ENCODE measurements at places on chromosomes 7 and 10.

DNA sequence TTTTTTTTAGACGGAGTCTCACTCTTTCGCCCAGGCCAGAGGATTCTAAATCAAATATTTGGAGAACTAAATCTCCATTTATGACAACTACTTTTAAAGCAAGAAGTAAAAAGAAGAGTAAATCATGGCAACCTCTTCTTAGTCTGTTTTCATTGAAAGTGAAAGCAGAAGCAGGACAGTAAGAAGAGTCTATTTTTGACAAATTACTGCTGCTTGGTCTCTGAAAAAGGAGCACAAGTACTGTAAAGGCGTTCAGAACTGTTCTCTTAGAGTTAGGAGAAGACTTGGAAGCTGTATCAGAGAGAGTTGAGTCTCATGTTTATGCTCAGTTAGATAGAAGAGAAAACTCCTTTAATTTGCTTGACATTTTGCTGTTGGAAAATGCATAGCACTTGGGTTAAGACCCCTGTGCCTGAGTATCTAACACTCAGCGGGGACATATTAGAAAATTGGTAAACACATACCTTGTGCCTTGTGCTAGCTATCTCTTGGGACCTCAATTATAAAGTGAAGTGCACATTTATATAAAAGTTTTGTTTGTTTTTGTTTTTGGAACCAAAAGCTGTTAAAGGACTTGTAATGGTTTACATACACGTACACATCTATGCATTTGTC lies 433.0 kb downstream of the ANKRD7 start:
- DNase-seq: no peak

- DNase-seq: no peak
These were observed 137.1 kb upstream of the UNC5B start for GRCh38 chr10:71075086-71075758.

DNA sequence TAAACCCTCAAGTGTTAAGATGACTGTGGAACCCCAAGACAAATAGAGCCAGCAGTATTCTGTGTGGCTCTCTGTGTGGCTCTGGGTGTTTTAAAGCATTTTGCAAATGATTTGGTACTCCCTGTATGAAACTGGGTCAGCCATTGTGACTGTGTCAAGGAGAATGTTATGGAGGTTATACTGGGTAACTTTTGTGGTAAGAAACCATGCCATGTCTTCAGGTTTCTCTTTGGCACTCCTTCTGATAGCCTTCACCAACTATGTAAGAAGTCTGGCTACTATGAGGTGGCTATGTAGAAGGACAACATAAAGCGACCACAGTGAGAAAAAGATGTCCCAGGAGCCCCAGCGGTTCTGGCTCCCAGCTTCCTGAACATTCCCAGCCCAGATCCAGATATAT lies 226.6 kb upstream of the RHOBTB1 start:
- DNase-seq: no peak

GRCh38 chr7:98475352-98475751 lies 74.5 kb upstream of the BAIAP2L1 start:
- no peak for DNase-seq

GRCh38 chr10:63757067-63757466 lies 235.9 kb downstream of the REEP3 start:
- no peak for DNase-seq
